ENCODE measurements at places on chromosomes 7 and 10.

GRCh38 chr7:139374246-139374645, 14.6 kb downstream of the LUC7L2 start:
- no peak for DNase-seq

- no peak for DNase-seq
Measured at GRCh38 chr10:132299371-132300336, 8.1 kb downstream of the STK32C start.

GRCh38 chr7:156785998-156786543, 106.9 kb downstream of the LMBR1 start:
- DNase-seq = no peak

DNA sequence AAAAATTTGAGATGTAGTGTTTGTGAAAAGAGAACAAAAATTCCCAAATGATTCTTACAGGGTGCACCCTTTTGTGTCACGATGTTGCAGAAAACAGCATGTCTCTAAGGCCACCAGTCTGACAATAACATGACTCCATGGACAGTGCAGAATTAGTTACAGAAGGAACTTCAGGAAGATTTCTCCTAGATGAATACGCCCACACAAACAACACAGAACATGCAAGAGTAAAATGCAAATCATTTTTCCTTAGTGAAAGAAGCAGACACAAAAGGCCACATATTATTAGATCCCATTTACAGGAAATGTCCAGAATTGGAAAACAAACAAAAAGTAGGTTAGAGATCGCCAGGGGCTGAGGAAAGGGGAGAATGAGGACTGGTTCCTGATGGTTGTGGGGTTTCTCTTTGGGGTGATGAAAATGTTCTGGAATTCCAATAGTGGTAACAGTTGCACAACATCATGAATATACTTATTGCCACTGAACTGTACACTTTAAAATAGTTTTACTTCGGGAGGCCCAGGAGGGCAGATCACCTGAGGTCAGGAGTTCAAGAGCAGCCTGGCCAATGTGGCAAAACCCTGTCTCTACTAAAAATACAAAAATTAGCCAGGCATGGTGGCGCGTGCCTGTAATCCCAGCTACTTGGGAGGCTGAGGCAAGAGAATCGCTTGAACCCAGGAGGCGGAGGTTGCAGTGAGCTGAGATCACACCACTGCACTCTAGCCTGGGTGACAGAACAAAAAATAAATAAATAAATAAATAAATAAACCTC, 10.2 kb downstream of the ZC3HAV1 start:
- DNase-seq = no peak
